ENCODE measurements at places on chromosomes 2 and 18. TPM values are rescaled to one million over a fixed set of nuclear protein-coding genes. Genes with fewer than 3 reads are reported as not detected.

The NYAP2 gene
- not detected for total RNA-seq

The CRACDL gene
- 0.20 TPM for total RNA-seq

DNA sequence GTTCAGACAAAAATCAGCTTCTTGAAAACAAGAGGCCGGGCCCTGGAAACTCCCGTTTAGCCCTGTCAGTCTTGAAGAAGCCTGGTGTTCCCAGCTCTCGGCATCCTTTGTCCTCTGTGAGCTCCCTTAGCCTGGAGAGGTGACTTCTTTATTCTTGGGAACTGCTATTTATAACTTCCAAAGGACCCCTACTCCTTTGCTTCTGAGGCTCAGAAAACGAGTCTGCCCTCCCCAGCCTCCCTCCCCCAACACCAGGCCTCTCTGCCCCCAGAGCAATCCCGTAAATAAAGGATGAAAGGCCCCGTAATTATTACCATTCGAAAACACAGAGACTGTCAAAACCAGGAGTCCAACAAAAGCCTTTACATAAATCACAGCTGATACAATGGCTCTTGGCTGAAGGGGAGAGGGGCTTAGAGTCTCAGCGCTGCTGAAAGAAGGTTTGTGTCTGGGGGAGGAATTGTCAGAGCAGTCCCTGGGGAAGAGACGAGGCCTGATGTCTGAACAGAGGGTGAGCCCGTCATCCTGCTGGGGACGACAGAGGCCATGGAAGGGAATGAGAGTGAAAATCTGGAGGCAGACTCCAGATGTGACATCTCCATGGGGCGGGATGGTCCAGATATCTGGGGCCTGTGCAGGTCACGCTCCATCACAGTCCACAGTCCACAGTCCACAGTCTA is 283.0 kb downstream of the MYCN start:
- no peaks in the 10 kb centered on the region for H3K4me1 ChIP-seq
- no peaks in the 10 kb centered on the region for H3K27me3 ChIP-seq
- H3K4me3 ChIP-seq: no peak overlapping the region
- H3K36me3 ChIP-seq: no peaks in the 10 kb centered on the region
- no peak overlapping the region for H3K27ac ChIP-seq

DNA sequence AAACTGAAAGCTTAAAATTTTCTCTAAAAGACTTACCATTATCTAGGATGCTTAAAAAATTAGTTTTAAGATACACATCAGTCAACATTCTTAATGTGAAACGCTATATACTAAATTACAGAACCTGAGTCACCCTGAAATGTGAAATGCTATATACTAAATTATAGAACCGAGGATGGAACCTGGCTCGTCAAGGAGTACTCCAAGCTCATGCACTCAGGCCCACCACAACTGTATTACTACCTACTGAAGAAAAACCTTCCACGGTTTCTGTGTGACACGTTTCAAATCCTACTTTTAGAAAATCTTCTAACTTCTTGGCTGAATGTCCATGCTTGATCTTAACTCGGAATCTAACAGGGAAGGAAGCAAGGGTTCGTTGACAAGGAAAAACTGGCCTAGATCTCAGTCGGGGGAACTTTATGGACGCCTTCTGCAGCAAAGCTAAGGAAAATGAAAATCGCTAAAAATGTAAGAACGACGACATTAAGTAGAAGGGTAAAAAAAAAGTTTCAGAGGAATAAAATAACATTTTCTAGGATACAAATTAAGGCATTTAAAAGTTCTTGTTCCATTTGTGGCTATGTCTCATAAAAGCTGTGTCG is 1.4 kb downstream of the PRKD3 start:
- H3K27me3 ChIP-seq: peaks cover 29% of the 10 kb centered on the region
- H3K36me3 ChIP-seq: peaks cover 9% of the 10 kb centered on the region
- no peak for DNase-seq
- peaks cover 37% of the 10 kb centered on the region for H3K4me1 ChIP-seq

GRCh38 chr2:136765256-136766072 is at the start of gene THSD7B:
TSS of gene THSD7B (plus strand) at chr2:136765545. CDS start at chr2:136882179, 116,634 bp downstream.
- no peaks in the 10 kb centered on the region for H3K36me3 ChIP-seq
- peaks cover 51% of the 10 kb centered on the region for H3K27me3 ChIP-seq

The LTBP1 gene
- 0.33 TPM for total RNA-seq

DNA sequence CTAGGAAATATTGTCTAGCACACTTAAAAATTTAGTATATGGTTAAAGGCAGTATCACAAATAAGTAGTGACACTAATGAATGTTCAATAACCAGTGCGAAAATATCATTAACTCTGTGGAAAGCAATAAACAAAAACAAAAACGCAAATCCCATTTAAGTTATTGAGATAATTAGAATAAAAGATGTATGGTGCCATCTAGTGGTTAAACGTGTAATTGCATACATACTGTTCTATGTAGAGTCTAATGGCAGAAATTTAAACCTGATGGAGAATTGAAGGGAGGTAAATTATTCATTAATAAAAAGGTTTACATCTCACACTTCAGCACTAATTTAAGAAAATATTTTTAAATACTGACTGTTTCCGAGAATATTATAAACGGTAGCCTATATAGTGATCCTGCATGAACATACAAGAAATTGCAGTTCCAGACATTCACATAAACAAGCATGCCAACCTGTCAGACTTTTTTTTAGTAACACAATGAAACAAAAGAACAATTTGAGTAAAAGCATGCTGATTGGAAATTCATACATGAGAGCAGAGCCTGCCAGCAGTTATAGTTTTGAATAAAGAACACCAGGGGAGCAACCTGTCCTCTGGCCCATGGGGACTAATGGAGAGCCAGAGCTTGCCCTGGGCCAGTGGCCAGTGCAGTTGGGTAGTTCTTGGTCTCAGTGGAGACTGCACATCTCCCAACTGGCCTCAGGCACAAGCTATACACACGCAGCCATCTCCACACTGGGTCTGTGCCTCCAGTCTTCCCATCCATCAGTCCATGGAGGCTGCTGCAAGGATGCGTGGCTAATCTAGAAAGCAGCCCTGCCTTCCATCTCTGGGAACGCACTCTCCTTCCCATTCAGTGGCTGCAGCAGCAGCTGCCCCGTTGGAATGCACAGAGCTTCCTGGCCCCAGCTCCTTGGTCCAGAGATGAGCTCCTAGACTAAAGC is 28.0 kb downstream of the GCG start:
- peaks cover 28% of the 10 kb centered on the region for H3K4me1 ChIP-seq
- no peak overlapping the region for H3K27ac ChIP-seq
- no peaks in the 10 kb centered on the region for H3K27me3 ChIP-seq

DNA sequence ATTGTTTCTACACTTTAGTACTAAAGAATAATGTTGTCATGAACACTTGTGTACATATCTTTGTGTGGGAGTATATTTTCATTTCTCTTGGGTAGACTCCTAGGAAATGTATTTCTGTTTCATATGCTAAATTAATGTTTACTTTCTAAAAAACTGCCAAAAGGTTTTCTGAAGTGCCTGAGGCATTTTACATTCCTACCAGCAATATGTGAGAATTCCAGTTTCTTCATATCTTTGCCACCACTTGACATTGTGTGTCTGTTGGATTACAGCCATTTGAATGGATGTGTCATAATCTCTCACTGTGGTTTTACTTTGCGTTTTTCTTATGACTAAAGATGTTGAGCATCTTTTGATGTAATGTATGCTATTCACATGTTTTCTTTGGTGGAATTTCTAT is 428.2 kb upstream of the KCNH7 start:
- no peaks in the 10 kb centered on the region for H3K36me3 ChIP-seq
- no peaks in the 10 kb centered on the region for H3K4me1 ChIP-seq
- DNase-seq: no peak
- no peak overlapping the region for H3K4me3 ChIP-seq
- H3K27ac ChIP-seq: no peak overlapping the region

The CPS1 gene
- 0.15 TPM for total RNA-seq

The PKDCC gene
- not detected for total RNA-seq
